ENCODE measurements at places on chromosomes 11 and 22. TPM values are rescaled to one million over a fixed set of nuclear protein-coding genes. Genes with fewer than 3 reads are reported as not detected.
A peak's percentile ranks its signal among the peaks of the same experiment; 100 is the strongest.

HOATZ gene
- not detected for total RNA-seq

DNA sequence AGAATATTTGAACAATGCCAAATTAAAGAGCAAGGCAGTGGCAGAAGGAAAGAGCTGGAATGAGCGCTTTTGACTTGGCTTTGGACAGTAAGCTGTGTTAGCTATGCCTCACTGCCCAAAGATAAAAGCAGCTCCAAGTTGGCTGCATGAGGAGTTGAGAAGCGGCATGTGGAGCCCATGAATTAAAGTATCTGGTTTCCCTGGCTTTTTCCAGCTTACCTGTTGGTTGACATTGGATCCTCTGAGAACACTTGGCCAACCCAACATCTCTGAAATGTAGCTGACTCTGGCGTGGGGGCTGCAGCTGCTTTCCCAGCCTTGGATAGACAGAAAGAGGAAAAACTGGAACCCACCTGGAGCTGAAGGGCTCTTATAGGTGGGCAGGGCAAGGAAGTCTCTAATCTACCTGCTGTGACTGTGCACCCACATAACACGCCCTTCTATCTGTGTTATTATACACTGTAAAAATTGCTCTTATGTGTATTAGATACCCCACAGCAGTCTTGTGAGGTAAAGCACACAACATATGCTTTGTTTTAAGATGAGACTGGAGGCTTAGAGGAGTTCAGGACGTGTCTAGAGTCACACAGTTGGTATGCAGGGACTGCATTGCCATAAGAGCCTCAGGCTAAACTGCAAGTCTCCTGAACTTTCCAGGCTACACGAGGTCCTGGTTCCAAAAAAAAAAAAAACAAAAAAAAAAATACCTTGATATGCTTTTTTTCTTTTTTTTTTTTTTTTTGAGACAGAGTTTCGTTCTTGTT, 5.8 kb downstream of the UBASH3B start:
- no peak for DNase-seq

GRCh38 chr11:9664276-9665171, 647 bp downstream of the SWAP70 start:
- DNase-seq, result peak; percentile 52

DNA sequence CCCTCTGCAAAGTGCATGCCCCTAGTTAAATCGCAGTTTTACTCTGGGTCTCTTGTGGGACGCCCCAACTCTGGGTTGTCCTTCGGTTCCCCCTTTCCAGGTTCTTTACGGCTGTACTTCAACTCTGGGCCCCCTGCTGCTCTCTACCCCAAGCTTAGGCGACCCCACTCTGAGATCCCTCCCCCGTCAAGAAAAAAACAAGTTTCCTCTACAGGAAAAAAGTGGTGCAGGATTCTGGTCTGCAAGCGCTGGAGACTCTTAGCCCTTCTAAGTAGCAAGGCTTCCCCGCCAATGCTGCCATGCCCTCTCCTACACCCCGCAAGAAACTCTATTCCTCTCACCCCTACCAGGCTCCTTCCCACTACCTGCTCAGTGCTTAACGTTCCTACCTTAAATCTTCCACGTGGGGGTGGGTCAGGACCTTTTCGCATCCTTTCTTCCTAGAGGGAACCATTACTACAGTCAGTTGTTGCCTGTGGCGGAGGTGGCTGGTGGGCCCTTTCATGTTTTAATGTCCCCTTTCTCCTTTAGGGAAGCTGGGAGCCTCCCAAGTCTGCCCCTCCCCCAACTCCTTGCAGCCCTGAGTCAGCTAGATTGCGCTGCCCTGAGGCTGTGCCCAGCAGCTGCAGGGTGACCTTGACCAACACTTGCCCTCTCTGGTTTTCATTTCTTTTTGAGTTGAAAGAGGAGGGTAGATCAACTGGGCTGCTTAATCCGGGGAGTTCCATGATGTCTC, 1.4 kb downstream of the NEFH start:
- DNase-seq, result no peak

CDC42EP1 gene
- 16.8 TPM for total RNA-seq

GRCh38 chr11:83566950-83567349, 280.8 kb upstream of the CCDC90B start:
- DNase-seq, result no peak

BEST1 gene
- 1.8 TPM for total RNA-seq
